GM04503 (cell line): ENCODE measurements at places on chromosomes 16 and 17.
A peak's percentile ranks its signal among the peaks of the same experiment; 100 is the strongest.

- DNase-seq, result no peak
Observed at GRCh38 chr17:61848896-61849295, 14.4 kb downstream of the BRIP1 start.

DNA sequence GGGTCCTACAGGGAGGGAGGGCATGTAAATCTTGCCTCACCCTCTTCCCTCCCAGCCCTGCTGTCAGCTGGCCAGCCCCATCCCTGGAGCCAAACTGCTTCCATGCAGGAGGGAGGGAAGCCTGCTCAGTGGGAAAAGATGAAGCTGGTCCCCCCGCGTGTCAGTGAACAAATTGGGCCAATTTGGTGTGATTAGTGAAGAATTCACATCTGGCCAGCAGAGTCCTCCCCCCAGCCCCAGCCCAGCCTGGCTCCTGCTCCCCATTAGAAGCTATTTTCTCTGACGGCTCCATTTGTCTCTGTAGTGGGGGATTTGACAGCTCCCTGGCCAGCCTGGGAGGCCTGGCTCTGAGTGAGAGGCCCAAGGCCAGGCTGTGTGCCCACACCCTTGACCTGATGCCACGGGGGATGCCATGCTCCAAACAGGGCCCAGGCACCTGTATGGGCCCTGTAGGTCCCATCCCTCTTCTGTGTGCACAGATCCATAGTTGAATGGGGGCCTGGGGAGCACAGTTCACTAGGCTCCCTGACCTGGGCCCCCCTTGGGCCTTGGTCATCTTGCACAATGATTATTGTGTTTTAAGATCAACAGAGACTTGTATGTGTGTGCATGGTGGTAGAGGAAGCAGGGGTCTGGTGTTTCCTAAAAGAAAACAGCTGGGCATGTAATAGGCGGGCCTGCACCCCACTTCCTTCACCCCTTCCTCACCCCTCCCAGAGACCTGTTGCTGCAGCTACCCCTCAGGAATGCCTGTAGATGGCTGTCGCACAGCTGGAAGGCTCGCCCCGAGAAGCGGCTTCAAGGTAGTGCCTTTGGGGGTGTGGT, 50.7 kb upstream of the TAC4 start:
- DNase-seq, result no peak

DNA sequence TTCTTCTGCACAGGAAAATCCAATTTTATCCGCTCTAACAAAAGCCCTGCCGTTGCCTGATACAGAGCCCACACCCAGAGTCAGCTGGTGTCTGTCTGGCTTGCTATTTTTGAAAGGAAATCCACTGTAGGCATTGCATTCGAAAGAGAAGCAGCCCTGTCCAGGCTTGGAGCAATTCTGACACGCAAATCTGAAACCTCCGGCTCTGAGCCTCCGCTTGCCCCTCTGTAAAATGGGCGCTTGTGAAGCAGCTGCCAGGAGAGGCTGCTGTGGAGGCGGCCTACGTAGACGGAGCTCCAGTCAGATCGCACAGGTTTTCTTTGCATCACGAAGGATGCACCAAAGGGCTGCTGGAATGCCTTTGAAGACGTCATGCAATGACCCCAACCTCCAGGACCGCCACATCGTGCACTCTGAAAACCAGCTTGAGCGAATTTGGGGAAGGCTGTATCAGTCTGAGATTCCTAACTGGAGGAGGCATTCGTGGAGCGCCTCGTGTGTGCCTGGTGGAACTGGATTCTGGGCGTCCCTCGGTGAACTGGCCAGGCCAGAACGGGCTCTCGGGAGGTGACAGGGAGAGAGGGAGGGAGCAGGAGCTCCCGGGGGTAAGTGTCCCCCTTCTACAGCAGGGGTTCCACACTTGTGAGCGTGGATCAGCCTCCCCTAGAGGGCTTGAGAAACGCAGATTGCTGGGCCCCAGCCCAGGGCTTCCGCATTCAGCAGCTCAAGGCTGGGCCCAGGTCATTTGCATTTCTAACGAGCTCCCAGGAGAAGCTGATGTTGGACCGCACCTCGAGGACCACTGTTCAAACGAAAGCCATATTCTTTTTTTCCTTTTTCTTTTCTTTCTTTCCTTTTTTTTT, 215.5 kb downstream of the MRTFB start:
- no peak for DNase-seq

GRCh38 chr16:85924675-85925074, 25.7 kb downstream of the IRF8 start:
- DNase-seq, result no peak

DNA sequence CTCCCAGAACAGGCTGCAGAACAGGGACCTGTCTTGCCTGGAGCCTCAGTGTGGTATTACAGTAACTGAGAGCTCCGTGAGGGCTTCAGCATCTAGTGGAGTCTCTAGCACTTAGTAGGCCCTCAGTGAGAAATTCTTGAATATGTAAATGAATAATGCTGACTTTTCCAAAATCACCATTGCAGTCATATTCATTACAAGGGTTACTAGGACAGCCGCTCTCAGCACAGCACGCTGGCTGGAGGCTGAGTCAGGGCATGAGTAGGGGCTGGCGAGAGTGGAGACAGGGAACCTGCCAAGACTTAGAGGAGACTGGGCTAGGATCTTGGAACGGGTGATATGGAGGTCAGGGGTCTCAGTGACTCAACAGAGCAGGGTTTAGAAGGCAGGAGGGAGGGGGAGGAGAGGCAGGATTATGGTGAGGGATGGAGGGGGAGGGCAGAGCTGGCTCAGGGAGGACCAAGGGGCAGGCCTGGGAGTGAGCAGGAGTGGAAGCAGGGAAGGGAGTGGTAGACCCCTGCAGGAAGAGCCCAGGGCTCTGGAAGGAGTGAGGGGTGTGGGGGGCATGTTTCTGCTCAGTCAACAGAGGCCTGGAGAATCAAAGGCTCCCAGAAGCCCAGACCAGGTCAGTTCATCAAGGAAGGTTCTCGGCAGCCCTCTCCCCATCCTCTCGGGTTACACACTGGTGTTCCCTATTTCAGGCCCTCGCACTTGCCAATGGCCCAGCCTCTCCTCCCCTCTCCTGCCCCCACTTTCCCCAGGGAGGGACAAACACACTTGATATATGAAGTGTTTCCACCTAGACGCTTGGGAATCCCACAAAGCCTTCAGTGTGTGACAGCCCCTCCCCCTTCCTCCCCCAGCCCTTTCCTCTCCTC, 42.3 kb downstream of the FZD2 start:
- peak; percentile 34 for DNase-seq

DNA sequence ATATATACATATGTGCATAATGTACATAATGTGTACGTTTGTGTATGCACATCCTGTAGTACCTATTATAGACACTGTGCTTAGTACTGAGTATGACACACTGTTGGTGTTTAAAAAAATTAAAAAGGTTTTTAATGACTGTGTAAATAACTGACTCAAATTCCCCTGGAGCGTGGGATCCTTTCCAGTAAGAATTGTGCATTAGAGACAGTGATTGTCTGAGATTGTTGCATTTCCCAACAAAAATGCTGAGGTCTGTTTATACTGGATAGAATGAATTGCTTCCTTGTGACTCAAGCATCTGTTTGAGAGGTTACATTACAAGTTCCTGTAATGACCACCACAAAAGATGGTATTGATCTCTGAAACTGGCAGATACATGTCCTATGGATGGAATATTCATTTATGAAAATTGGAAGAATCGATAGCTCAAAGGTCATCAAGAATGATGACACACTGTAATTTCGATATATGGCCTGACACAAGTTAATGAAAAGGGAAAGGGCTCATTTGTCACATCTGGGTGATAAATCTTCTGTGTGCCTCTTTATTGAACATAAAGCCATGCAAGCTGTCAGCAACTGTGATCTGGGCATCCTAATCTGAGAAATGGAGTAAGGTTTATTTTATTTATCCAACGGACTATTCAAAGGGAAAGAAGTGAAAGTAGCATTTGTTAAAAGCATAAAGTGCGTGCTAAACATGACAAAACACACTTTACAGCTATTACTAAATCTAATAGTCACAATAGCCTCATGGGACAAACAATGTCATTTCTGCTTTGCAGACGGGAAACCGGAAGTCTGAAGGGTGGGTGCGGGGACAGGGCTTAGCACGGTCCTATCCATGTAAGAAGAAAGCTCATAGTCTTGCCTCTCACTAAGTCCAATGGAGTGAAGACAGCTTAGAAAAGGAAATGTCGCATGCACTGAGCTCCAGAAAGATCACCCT, 228.8 kb downstream of the CDH11 start:
- peak; percentile 91 for DNase-seq

- DNase-seq, result no peak
Observed at GRCh38 chr16:4785758-4786433, 2.2 kb downstream of the SEPTIN12 start.

GRCh38 chr17:61485067-61485775, 33.0 kb downstream of the TBX4 start:
- no peak for DNase-seq

DNA sequence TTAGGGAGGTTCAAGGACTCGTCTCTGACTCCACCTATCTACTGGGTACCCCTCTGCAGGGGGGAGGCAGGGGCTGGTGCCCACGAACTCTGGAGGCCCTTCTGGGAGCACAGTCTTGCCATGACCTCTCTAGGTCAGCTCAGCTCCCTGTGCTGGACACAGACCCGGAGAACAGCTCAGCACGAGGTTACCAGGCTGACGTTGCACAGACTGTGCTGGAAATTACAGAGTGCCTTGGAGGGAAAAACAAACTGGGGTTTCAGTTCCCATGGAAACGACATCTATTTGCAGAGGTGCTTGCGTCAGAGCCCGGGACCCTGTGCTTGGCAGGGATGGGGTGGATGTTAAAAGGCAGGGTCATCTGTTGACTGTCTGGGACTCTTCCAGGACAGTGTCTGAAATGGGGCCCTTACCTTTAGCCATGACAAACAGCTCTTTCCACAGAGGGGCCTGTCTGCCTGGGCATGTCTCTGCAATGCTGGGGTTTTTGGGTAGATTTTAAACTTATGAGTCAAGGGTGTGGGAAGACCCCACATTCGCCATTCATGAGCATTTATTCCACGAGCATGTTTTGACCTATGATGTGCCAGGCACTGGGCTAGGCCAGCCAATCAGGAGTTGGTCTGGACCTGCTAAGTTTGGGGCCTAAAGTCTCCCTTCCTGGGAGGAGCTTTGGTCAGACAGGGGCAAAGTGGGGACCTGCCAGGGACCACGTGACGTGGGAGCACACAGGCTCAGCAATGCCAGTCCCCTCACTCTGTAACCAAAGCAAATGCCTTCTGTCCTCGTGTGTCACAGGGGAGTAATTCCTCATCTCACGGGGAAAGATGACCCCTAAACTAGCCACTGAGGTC, 22.5 kb downstream of the CCR7 start:
- peak; percentile 91 for DNase-seq

DNA sequence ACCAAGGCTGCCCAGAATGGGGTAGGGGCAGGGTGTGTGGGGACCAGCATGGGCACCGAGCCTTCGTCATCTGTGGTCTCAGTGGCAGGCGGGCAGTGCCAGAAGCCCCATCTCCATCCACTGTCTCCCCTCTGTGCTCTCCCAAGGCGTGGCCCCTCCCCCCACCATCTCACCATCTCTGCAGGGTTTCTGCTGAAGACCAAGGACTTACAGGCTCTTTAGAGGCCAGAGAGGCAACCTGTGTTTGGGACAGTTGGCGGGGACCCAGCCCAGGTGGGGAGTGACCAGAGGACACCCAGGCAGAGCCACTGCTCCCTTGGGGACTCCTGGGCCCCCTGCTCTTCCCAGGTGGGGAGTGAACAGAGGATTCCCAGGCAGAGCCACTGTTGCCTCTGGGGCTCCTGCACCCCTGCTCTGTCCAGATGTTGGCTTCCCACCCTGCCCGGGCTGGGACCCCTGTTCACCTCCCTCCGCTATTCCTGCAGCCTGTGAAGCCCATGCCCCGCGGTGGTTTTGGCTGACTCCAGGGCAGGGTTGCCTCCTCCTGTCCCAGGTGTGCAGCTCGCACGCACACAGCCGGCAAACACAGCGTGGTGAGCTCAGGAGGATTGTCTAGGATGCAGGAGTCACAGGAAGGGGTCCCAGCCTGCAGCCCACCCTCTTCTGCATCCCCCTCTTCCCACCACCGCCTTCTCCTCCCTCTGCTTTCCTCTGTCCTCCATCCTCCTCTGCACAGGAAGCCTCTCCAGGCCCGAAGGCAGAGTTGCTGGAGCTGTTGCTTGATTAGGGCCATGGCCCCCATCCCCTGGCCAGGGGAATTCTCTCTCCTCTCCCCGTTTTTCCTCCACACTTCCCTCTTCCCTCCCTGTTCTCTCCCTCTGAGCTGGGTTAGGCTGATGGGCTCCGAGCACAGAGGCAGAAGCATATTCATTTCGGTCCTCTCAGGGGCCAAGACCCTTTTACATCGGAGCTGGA, 45.0 kb downstream of the SLC7A5 start:
- DNase-seq, result no peak

- DNase-seq, result no peak
Observed at GRCh38 chr17:2794111-2794803, 2.0 kb upstream of the RAP1GAP2 start.

GRCh38 chr17:956905-957304, 22.7 kb downstream of the NXN start:
- no peak for DNase-seq

- DNase-seq, result no peak
Observed at GRCh38 chr16:10136916-10137315, 45.3 kb downstream of the GRIN2A start.

GRCh38 chr17:19004421-19005136, at the start of gene FAM83G:
Gene FAM83G (minus strand): TSS chr17:19004764. CDS start chr17:19004041, 723 bp downstream.
- no peak for DNase-seq

DNA sequence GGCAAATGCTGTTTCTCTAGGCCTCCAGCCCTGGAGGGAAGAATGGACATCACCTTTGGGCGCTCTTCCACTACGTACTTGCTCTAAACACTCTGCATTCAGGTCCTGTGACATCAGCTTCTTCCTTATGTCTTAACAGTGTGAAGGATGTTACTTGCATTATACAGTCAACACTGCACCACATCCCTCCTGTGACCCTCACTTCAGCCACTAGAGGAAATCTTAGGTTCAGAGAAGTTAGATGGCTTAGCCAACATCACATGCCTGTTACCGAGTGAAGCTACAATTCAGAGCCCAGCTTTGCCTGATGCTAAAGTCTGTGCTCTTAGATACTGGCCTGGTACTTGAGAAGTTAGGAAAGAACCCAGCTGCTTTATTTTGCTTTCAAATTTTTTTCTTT, 18.3 kb downstream of the UBFD1 start:
- no peak for DNase-seq
